ENCODE measurements at places on chromosomes 13 and 19. TPM values are rescaled to one million over a fixed set of nuclear protein-coding genes. Genes with fewer than 3 reads are reported as not detected.

ASPDH gene
- not detected for total RNA-seq

DZIP1 gene
- 14.0 TPM for total RNA-seq

POSTN gene
- total RNA-seq: not detected

GPI gene
- total RNA-seq: 689 TPM

KRI1 gene
- total RNA-seq: 17.0 TPM

ZNF266 gene
- total RNA-seq: 2.9 TPM

Measured in A549 treated with RU486 at 1 μM for 4 hours (cell line).